ENCODE measurements at places on chromosomes 13 and 19.

GRCh38 chr13:31859571-31859970 is 120.2 kb downstream of the RXFP2 start:
- no peak for DNase-seq

GRCh38 chr13:28384789-28385188 is 110.1 kb downstream of the FLT1 start:
- DNase-seq, result no peak

DNA sequence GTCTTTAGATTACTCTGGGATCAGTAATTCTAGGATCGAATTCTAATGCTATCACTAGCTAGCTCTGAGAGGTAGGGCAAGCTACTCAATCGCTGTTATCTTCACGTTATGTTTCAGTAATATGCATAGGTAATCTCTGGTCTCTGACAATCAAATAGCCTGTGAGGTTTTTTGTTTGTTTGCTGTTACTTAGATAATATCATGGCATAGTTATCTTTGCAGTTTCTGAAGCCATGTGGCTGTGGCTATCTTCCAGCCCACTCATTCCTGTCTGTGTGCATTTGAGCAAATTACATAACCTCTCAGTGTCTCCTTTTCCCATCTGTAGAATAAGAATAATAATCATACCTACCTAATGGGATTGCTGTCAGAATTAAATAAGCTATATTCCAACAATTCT is 330.2 kb downstream of the PCDH9 start:
- DNase-seq, result no peak

DNA sequence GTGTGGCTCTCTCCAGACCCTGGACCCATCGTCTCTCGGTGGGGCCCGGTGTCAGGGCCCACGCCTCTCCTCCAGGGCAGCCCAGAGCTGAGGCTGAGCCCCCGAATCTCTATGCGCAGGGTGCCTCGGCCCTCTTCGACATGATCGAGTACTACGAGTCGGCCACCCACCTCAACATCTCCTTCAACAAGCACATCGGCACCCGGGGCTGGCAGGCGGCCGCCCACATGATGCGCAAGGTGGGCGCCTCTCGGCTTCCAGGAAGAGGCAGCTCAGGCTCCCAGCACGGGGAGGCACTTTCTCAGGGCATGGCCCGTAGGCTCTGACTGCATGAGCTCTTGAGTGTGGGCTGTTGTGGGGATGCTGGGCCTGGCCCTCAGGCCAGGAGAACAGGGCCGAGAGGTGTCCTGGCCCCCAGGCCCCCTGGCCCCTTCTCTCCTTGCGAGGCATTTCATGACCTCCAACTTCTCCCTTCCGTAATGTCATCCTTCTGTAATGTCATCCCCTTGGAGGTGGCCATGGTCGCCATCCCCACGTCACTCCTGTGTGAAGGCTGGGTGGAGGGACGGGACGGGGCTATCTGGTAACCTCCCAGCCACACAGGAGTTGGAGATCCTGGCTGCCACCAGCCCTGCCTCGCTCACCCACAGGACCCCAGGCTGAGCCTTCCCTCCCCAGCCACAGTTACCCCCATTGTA is 19.4 kb downstream of the NKPD1 start:
- no peak for DNase-seq

DNA sequence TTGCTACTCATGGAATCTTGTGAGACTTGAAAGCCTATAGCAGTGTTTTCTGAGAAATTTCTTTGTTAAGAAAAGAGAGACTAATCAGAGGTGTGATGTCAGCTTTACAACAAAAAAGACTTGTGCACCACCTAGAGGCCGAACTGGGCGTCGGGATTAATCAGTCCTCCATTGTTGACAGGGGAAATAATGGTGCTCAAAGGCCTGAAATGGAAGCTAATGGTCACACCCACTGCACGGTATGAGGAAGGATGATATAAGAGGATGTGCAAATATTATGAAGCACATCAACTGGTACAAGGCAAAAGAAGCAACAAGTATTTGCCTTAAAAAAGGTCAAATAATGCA is 480.2 kb upstream of the MIR17HG start:
- no peak for DNase-seq

GRCh38 chr13:111095911-111096501 is 19.1 kb upstream of the ARHGEF7 start:
- DNase-seq, result no peak

- DNase-seq, result no peak
These were observed 289.2 kb downstream of the KLF12 start for GRCh38 chr13:73844986-73845385.

- no peak for DNase-seq
These were observed 4.1 kb downstream of the SPACA6 start for GRCh38 chr19:51697169-51697776.
